Naive thymus-derived CD4-positive, alpha-beta T cell (primary cell): ENCODE measurements at places on chromosomes 3 and 15. TPM values are rescaled to one million over a fixed set of nuclear protein-coding genes. Genes with fewer than 3 reads are reported as not detected.

Gene CXCR6
- 0.19 TPM for total RNA-seq

Gene ZIC4
- not detected for total RNA-seq

Gene SEMA3B
- 3.7 TPM for total RNA-seq

Gene GPR62
- total RNA-seq = not detected

Gene LRRIQ4
- not detected for total RNA-seq

Gene FANCD2
- 36.3 TPM for total RNA-seq

Gene GOLGA8A
- 158 TPM for total RNA-seq

Gene A4GNT
- not detected for total RNA-seq

Gene CCR8
- total RNA-seq = 1.3 TPM

Gene TGM4
- total RNA-seq = not detected

Gene SLC28A2
- not detected for total RNA-seq

Gene SCN11A
- 0.32 TPM for total RNA-seq

Gene TMC3
- not detected for total RNA-seq

Gene FMN1
- total RNA-seq = 32.2 TPM

Gene PPP1R14D
- not detected in 2 replicates for total RNA-seq

Gene ZNF662
- total RNA-seq = 10.4 TPM

Gene GOLGA6B
- not detected for total RNA-seq

Gene AGBL1
- not detected for total RNA-seq

Gene SERPINI2
- not detected for total RNA-seq

Gene ANKRD28
- total RNA-seq = 28.5 TPM

Gene ADAMTSL3
- total RNA-seq = not detected

Gene FGD5
- total RNA-seq = not detected

Gene LRRK1
- 0.54 TPM for total RNA-seq

Gene TRAT1
- 146 TPM for total RNA-seq

Gene THSD4
- total RNA-seq = not detected

Gene BUB1B
- 1.8 TPM for total RNA-seq

Gene FEZF2
- total RNA-seq = not detected

Gene NOP10
- total RNA-seq = 176 and 196 TPM in 2 replicates

Gene AMIGO3
- not detected for total RNA-seq

Gene TUSC7
- total RNA-seq = not detected

Gene CD47
- total RNA-seq = 209 TPM

Gene FANCD2OS
- not detected for total RNA-seq

Gene MORC1
- 0.12 TPM for total RNA-seq

Gene RPSA
- total RNA-seq = 1,693 TPM

Gene ISL2
- 0.27 TPM for total RNA-seq

Gene SERINC4
- 0.13 TPM for total RNA-seq

Gene GPR176
- total RNA-seq = not detected

Gene MEX3B
- 1.1 TPM for total RNA-seq

Gene TIPIN
- 23.3 and 28.2 TPM in 2 replicates for total RNA-seq

Gene MYLK
- 2.3 TPM for total RNA-seq

Gene STRC
- 0.51 and 0.56 TPM in 2 replicates for total RNA-seq

Gene KLHL40
- not detected for total RNA-seq

Gene CALML4
- total RNA-seq = 3.9 TPM

Gene MUSTN1
- total RNA-seq = 10.0 TPM

Gene LTF
- total RNA-seq = 0.78 TPM

Gene REC114
- not detected in 2 replicates for total RNA-seq

Gene GOLGA8K
- total RNA-seq = 0.36 and 0.76 TPM in 2 replicates

Gene LIPH
- total RNA-seq = not detected

Gene SPESP1
- 0.51 TPM for total RNA-seq

Gene LRRC31
- not detected for total RNA-seq

Gene DPPA2
- not detected for total RNA-seq

Gene TNNC1
- total RNA-seq = 6.9 TPM

Gene BTLA
- 26.1 TPM for total RNA-seq

Gene KIF15
- total RNA-seq = 27.3 and 31.9 TPM in 2 replicates

Gene CPNE4
- total RNA-seq = not detected
